ENCODE measurements at places on chromosomes 4 and X. TPM values are rescaled to one million over a fixed set of nuclear protein-coding genes. Genes with fewer than 3 reads are reported as not detected.
A peak's percentile ranks its signal among the peaks of the same experiment; 100 is the strongest.

- no peak overlapping the region for H3K4me3 ChIP-seq
- DNase-seq = no peak
- peak overlapping the region; percentile 1 for H3K27ac ChIP-seq
- no peaks in the 10 kb centered on the region for H3K36me3 ChIP-seq
Measured at GRCh38 chrX:72002875-72003274, 92.2 kb downstream of the NHSL2 start.

- H3K36me3 ChIP-seq = no peaks in the 10 kb centered on the region
- H3K27me3 ChIP-seq = peaks cover 5% of the 10 kb centered on the region
- H3K4me1 ChIP-seq = peaks cover 2% of the 10 kb centered on the region
- no peak overlapping the region for H3K4me3 ChIP-seq
- H3K27ac ChIP-seq = no peak overlapping the region
Measured at GRCh38 chr4:2366252-2367192, 51.9 kb downstream of the ZFYVE28 start.

Gene ETDB
- not detected for total RNA-seq

DNA sequence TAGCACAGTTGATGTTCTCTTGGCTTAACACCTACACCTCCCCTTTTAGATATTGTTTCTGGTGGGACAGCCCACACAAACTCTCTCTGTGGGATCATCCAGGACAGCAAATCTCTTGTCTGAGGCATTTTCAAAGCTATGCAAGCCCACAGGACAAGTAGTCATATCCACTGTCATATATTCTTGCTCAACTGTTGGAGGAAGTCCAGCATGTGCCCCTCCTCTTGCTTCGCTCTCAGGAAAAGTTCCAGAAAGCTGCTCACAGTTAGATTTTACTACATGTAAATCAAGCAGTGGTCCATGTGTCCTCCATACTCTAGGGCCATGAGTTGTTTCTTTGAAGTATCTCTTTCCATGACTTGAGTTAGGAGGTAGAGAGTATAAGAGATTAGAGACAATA, 260.7 kb downstream of the INPP4B start:
- DNase-seq = no peak
- no peak overlapping the region for H3K4me3 ChIP-seq
- peaks cover 6% of the 10 kb centered on the region for H3K36me3 ChIP-seq

- no peak overlapping the region for H3K4me3 ChIP-seq
- DNase-seq = no peak
- H3K36me3 ChIP-seq = no peaks in the 10 kb centered on the region
- H3K27ac ChIP-seq = no peak overlapping the region
- H3K4me1 ChIP-seq = no peaks in the 10 kb centered on the region
- no peaks in the 10 kb centered on the region for H3K27me3 ChIP-seq
Measured at GRCh38 chrX:7244405-7244804, 96.5 kb upstream of the PUDP start.

Gene TNMD
- total RNA-seq = 0.29 TPM

Gene GUCY1B1
- 18.6 TPM for total RNA-seq

DNA sequence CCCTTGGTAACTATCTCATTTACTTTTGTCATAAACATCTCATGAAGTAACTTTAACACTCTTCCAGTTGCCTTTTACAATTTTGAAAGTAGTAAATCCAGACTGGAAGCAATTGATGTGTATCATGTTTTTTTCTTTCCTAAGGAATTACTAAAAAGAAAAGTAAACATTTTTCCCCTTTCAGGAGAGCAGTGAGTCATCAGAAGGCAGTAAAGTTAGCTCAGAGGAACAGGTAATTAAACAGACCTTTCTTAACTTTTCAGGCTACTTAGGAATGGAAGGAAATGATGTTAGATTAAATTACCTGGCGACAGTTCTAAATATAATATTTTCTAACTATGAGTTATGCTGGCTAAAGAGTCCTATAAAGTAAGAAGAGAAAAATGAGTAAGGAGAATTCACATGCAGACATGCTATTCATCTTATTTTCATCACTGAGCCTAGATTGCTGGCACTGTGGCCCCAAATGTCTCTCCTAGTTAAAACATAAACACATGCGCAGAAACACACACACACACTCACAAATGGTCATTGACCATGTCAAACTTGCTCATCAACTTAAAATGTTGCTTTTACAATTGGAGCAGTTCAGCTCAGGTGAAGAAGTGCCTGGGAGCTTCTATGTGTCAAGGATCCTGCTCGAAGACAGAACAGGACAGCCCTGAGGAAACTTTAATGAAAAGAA, 9.3 kb downstream of the DMP1 start:
- H3K36me3 ChIP-seq = no peaks in the 10 kb centered on the region
- H3K4me1 ChIP-seq = peaks cover 13% of the 10 kb centered on the region
- no peaks in the 10 kb centered on the region for H3K27me3 ChIP-seq
- H3K27ac ChIP-seq = no peak overlapping the region
- DNase-seq = no peak

Measured in mesothelial cell of epicardium (in vitro differentiated cells).